ENCODE measurements at places on chromosomes 4 and X.
A peak's percentile ranks its signal among the peaks of the same experiment; 100 is the strongest.

GRCh38 chr4:105466580-105466979, 7.3 kb downstream of the PPA2 start:
- no peak for DNase-seq

- DNase-seq, result no peak
These were observed 62.9 kb upstream of the SMAD1 start for GRCh38 chr4:145418739-145419138.

DNA sequence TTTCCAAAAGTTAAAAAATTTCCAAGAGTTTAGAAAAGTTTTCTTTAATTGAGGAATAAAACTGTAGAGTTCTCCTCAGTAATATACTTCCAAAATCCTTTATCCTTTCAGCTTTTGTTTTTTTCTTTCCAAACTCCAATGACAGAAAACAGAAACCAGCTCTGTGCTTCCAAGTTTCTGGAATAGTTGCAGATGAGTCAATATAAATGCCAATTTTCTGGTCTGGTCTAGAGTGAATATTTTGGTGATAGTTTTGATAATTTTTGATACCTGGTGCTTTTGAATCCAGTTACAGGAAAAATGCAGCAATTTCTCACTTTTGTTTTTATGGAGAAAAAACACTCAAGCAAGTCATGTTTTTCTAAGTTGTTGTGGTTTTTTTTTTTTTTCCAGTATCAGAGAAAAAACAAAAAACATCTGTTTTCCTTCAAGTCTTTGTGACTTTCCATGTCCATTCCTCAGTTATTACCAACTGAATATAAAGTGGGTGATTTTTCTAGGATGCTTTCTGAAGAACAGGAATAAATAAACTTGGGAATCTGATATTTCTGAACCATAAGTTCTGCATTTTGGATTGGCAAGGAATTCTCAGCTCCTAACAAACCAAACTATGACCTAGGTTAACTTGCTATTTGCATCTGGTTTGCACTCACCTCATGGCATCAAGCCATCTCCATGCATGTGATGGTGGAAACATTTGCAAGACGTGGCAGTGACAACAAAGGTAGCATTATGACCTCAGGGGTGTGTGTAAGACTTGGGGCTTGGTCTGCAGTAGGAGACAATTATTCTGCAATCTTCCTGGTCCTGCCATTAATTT, 139.1 kb downstream of the VEGFC start:
- no peak for DNase-seq

- DNase-seq, result peak; percentile 40
These were observed 218.2 kb downstream of the IDS start for GRCh38 chrX:149286940-149287349.

DNA sequence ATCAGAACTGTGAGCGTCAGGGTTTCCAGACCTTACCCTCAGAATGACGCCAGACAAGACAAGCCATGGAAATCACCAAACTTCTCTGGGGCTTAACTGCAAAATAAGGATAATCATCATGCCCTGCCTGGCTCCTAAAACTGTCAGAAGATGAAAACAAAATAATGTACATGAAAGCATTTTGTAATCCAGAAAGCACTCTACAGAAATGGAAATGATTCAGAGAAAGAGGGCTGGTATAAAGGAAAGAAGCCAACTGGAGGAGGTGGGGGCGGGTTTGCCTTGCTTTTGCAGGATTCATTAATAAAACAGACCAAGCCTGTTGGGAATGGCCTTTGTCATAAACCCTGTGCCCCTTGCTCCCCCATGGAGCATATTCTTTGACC, 47.3 kb downstream of the SEPSECS start:
- DNase-seq, result no peak

All from NCI-H446 (cell line).